ENCODE measurements at places on chromosomes 5 and 9.
A peak's percentile ranks its signal among the peaks of the same experiment; 100 is the strongest.

GRCh38 chr9:107158321-107158720 lies 124.8 kb upstream of the RAD23B start:
- DNase-seq = no peak

GRCh38 chr9:13879981-13880380 lies 434.0 kb downstream of the NFIB start:
- no peak for DNase-seq

DNA sequence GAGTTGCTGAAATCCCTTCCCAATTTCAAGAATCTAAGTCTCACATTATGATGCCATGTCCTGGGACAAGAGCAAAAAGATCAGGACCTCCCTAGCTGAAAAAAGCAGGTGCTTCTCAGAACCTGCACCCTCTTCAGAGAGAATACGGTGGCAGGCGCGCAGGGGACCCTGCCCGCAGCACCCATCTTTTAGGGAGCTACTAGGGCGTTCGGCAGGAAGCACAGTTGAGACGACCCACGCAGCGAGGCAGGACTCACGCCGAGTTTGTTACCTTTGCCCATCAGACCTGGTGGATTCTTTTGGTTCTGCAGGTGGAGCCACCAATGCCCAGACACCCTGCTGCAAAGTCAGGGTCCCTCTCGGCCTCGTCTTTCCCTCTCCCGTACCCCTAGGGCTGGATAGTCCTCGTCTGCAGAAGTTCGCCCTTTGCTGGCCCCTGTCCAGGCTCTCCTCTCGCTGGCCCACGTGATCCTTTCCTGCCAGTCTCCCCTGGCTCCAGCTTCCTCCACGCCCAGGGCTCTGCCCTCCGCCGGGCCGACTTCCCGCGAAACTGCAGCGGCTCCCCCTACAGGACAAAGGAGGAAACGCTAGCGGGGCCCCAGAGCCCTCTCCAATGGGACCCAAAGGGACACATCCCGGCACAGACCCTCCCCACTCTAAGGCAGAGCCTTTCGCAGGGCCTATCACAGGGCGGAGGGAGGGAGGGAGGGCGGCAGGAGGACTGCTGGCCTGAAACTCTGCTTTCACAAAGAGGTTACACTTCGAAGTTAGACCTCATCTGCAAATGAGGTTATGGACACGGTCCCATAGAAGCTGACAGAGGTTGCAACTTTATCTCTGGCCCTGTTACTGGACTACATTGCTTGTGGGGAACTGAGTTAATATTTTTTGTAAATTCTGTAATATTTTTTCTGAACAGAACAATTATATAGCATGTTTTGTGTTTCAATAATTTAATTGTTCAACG lies 28.8 kb downstream of the TMEM174 start:
- peak; percentile 32 for DNase-seq

DNA sequence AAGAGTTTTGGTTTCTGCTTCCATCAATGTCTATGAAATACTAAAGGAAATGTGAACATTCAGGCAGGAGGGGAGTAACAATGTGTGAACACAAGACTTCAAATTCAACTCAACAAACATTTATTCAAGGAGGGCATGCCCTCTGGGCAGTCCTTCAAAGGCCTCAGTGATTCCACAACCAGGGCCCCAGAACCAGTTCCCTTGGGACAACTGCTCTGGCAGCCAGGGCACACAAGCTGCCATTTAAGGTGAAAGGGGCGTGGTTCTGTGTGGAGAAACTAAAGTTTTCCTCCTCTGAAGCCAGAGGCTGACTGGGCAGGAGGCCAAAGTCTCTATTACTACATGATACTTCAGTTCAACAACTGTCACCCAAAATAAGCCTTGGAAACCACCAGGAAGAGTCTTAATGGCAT lies 3.2 kb downstream of the RBM18 start:
- no peak for DNase-seq

DNA sequence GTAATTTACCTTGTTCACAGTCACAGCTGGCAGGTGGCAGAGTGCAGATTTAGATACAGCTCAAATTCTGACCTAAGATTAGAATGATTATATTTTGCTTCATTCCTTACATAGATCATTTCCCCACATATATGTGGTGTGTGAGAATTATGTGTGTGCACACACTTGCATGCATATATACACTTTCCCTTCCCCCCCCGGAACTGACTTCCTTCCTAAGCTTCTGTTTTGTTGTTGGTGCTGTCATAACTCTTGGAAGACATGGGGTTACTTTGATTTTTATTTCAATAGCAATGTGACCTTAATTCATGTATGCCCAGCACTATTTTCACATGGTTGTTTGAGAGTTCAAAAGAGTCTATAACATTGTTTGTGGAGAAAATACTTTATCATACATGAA lies 112.8 kb downstream of the CMYA5 start:
- no peak for DNase-seq

GRCh38 chr5:59143926-59144333 lies 561.1 kb downstream of the RAB3C start:
- DNase-seq = no peak

DNA sequence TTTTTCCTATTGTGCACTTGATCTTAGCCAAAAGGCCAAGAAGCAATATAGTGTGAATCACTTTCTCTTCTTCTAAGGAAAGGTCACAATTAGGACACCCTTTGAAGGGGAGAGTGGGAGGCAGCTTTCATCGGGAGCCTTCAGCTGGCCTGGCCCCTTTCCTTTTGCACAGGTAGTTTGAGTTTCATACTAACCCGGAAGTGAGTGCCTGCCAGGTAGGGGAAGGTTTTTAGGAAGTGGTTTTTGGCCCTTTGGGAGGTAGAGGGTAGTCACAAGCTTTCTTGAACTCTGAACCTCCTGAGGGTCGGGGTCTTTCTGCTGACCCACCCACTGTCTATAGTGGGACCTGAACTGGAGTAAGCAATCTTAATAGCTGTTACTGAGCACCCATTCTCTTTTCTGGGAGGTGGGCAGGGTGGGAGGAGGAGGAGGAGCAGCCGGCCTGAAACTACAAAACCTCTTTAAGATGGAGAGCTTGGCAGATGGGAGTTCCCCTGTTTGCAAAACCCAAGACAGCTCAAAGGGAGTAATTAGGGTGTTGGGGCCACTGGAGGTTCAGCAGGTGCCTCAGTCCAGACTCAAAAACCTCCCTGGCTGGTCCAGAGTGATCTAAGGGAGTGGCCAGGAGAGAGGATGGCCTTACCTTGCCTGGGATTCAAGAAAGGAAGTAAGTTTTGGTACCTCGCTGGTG lies 6.0 kb downstream of the LARP1 start:
- DNase-seq = no peak

DNA sequence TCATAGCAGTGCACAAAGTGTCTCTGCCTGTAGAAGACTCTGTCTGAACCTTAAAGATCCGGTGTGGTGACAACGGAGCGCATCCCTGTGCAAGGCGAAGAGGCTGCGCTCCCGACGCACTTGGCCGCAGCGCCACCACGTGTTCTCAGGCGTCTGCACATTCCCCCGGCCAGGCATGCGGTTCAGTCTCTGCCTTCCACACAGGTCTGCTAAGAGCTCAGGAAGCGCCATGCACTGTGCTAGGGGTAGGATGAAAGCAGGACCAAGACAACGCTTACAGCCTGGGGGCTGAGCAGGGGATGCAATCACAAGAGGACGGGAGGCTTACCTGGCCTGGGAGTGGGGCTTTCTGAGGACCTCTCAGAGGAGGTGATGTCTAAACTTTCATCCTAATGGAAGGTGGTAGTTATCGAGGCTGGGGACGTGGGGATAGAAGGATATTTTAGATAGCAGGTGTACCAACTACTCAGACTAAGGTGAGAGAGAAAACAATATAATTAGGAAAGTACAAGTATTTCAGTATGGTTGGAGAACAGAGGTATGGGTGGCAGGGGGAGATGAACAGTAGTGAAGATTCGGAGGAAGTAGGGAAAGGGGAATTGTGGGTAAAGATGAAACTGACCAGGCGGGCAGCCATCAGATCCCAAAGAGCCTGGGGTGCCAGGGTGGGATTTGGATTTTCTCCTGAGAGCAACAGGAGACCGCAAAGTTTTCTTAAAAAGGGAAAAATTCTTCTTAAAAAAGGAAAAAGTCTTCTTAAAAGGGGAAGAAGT lies 13.3 kb downstream of the CAPSL start:
- peak; percentile 71 for DNase-seq

DNA sequence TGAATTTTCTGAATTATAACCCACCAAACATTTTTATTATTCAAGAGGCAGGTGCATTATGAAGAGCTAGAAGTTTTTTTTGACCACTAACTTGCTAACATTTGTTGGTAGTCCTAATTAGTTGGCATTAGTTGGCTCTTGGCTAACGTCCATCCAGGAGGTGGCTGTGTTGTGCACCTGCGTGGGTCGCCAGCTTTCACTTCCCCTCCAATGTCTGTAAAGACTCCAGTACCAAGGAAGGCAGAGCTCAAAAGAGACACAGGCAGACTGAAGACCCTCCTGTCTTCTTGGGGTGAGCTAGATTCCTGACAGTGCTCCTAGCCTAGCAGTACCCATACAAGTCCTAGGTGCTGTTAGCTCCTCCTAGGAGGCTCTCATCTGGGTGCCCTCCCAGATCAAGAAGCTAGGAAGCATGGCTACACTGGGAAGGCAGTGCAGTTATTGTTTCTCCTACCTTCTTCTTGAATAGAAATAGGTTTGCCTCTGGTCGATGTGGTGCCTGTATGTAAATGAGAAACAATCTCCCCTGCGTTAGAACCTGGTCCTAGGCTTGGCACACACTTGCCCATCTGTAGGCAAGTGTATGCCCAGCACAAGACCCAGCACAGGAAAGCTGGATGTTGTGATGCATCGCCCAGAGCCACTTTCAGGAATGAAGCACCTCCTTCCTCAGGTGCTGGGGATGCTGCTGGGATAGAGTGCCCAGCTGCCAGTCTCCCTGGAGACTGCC lies 190.9 kb downstream of the ICE1 start:
- no peak for DNase-seq

Measured in stimulated activated CD8-positive, alpha-beta memory T cell treated with anti-CD3 and anti-CD28 coated beads, Interleukin-4, amount 100 ng/mL, for 1 hour (primary cell).